ENCODE measurements at places on chromosomes 1 and 21.

DNA sequence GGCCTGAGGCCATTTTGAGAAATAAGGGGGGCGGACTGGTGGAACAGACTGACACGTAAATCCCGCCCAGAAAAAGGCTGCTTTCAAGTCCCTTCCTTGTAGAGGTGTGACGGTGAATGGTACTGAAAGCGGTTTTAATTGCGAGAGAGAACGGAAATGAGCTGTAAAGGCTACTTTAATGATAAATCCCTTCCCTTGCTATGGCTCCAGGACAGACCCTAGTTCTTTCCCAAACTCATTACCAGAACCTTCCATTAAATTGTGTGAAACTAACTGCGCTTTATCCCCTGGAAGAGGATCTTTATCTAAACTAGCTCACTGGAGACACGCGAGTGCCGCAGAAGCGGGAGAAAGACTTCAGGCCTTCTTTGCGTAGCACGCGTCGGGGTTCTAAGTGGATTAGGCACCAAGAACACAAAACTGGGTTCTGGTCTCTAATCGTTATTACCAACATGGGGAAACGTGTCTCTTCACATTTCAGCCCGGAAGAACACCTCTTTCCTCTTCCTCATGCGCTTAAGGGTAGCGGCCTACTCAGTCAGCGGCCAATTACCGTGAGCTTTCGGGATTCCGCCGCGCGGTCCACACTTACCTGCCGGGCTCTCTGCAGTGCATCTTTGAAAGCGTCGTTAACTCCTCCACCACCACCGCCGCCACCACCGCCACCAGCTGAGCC, 441 bp downstream of the FUBP1 start:
- DNase-seq: peak; percentile 97

DNA sequence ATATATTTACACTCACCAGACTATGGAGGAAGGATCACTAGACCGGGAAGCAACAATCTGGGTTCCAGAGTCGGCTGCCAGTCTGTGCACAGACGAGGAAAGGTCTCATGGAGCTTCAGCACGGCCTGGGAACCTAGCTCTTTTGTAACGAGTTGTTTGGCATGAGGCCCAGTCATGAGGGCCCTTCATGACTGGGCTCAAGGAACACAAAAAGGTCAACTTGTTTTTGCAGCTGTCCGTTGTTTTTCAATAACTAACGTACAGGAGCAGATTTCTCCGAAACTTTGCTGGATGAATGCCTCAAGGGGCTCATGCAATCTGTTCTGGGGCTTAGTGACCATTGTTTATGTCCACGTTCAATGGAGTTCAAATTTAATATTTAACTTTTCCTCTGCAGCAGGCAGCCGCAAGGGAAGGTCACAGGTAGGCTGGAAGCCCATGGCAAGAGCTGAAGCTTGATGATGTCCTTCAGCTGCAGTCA, 5.9 kb upstream of the STUM start:
- no peak for DNase-seq

DNA sequence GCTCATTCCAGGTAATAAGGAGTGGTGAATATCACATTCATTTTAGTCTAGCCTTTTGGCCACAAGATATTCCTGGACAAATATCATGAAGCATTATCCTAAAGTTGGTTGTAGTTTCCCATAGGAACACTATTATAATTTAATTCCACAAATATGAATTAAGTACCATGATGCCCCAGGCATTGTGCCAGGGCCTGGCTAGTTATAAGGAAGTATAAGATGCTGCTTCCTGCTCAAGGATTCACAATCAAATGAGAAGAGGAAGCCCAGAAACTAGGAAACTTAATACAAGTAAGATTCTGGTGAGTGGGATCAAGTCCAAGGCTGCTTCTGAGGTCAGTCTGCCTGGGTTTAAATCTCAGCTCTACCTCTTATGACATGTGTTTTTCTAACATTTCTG, 30.6 kb upstream of the ZP4 start:
- DNase-seq: no peak

DNA sequence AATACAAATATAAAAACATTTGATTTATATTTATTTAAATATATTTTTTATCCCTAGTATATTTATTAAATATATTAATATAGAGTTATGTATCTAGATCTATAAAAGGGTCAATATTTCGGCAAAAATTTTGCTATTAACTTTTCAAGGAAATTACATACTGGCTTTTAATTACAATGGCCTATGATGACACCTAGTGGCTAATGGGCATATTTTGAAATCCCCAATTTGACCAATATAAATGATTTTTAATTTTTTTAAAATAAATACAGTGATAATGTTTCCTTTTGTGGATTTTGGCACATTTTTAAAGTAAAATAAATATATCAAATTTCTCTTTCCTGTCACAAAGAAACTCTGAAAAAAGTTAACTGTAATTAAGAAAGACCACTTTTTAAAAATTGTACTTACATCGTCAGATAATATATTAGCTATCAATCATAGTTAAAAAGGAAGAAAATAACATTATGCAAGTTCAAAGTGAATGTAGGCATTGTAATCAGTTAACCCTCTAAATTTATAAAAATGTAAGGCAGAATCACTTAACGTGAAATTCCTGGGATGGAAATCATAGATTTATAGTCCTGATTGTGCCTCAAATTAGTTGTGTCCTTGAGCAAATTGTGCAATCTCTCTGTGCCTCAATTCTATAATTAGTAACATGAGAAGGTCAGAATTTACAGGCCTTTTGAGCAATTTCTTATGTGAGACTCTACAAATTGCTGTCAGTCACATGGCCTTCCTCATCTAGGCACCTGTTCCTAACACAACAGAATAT, 25.6 kb upstream of the RGS13 start:
- peak; percentile 47 for DNase-seq

DNA sequence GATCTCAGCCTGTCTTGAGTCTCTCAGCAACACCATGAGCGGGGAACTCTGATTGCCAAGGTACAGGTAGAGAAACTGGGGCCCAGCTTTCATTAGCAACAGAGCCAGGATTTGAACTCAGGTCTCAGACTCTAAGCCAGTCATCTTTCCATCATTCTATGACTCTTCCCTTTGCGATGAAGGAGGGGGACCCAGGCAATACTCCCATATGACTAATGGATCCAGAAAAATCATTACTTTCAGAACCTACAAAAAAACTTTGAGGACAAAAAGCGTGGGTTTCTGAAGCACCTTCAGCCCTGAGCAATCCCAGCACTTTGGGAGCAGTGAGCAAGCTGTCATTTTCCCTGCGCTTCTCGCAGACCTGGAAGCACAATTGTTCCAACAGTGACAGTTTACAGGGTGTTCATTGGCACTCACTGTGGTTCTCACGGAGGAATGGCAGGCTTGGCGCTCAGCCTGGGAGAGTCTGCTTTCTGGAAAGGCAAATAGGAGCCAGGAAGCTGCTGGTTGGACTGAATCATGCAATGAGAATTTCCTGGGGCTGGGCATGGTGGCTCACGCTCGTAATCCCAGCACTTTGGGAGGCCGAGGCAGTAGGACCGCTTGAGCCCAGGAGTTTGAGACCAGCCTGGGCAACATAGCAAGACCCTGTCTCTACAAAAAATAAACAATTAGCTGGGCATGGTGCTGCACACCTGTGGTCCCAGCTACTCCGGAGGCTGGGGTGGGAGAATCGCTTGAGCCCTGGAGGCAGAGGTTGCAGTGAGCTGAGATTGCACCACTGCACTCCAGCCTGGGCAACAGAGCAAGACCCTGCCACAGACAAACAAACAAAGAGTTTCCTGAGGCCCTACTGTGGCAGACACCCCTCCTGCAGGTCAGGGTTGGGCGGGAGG, 40.1 kb downstream of the SLC2A7 start:
- DNase-seq: no peak

DNA sequence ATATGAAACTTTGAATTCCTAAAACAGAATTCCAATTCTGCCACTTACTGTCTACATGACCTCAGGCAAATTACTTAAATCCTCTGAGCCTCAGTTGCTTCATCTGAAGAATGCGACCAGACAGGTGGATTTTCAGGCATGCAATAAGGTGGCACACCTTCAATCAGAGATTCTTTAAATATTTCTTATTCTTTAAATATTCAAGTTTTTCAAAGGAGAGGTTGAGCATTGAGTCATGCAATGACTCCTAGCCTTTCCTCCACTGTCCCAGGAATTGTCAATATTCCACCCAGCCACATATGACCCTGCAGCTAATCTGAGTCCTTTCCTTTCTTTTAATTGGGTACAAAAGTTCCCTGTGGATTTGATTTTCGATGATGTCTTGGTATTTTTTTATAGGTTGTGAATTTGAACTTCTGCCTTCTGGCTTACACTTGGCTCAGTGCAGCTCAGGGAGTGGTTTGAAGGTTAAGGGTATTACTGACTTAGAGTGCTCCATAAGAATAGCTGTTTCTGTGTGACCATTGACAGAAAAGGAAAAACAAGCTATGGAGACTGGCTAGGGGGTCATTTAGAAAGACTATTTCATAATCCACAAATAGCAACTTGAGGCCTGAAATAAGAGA, 52.2 kb upstream of the PRDX6 start:
- no peak for DNase-seq

DNA sequence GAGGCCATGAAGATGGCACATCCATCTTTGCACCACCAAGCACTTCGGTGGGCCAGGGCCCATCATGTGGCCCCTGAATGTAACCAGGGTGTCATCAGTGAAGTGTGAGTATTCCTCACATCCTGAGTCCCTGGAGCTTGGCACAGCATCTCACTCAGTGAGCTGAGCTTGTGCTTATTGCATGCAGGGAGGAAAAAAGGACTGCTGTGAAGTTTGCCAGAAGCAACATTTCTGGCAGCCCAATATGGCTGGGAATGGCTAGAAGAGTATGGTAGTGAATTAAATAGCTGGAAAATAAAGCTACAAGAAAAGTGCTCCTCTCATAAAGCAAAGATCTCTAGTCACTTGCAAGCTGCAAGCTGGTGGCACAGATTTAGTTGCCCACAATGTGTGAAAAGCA, 109.3 kb downstream of the TNFSF18 start:
- no peak for DNase-seq

DNA sequence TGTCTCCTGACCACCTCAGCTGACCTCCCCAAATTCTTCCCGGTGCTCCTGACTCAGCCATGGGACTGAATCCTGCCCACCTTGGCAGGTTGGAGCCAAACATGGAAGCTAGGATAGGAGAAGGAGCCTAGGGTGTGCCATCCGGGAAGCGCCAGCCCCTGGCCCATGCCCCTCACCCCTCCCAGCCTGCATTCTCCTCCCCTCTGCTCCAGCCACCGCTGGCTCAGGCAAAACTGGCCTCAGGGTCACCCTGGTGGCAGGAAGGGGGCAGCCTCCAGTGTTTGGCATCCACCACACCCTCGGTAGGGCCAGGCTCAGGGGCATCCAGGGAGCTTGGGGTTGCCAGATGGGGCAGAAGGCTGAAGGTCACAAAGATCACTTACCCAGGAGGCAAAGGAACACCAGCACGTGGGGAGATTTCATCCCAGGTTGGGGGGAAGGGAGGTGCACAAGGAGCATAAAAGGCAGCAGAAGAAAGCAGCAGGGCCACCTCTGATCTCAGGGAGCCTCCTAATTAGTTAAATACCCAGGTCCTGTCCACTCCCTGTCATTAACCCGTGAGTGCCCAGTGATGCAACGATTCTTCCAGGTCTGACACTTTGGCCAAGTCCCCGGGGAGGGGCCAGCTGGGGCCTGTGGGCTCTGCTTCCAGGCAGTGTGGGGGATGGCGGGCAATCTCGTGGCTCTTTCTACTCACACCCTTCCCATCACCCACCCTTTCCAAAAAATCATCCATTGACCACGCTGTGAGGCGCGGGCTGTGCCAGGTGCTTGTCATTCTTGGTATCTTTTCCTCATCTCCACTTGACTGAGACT, at the start of gene PLA2G2E:
Gene PLA2G2E, minus strand, starts transcription at position 481 of the 816 bp plus-strand sequence. Its CDS starts 58 bp downstream, at position 423.
- DNase-seq: no peak

DNA sequence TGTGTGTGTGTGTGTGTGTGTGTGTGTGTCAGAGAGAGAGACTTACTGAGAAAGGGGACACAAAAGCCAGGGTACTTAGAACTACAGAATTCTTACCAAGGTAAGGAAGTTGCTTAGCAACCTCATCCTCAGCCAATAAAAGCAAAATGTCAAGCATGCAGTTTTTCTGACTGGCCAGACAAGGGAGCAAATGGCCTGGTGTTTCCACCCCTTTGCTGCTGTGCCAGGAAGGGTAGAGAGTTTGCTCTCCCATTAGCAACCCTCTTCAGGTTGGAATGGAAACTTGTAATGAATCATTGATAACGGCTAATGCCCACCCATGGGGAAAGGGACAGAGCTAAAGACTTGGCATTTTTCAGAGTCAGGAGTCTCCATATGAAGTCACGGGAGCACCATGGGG, 10.6 kb downstream of the RXRG start:
- DNase-seq: no peak

DNA sequence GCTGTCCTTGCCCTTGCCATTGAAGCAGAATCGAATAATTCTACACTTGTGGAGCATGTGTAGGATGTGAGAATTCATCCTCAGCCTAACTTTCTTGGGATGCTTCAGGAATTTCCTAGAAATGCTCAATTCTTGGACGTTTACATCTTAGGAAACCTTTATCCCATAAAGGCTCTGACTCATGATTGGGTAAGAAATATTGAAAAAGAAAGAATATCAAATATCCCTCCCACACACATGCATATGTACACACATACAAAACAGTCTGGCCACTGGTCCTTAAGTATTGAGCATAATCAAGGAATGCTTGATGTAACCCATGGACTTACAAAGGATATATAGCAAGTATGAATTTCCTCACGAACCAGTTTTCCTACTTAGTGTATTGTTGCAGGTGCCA, 83.9 kb upstream of the IPO9 start:
- DNase-seq: no peak

DNA sequence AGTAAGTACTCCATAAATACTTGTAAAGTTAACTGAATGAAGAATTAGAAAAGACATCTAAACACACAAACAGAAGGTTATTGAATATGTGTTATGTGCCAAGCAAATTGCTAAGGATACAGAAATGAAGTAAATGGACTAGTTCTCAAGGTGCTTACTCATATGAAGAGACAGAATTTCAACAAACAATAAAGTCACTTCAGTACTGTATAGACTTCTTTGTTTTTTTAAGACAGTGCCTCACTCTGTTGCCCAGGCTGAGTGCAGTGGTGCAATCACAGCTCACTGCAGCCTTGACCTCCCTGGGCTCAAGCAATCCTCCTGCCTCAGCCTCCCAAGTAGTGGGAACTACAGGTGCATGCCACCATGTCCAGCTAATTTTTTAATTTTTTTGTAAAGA, 57.3 kb downstream of the SERBP1 start:
- DNase-seq: peak; percentile 23

- DNase-seq: no peak
Observed at GRCh38 chr1:25458541-25459298, 28.0 kb downstream of the MACO1 start.

DNA sequence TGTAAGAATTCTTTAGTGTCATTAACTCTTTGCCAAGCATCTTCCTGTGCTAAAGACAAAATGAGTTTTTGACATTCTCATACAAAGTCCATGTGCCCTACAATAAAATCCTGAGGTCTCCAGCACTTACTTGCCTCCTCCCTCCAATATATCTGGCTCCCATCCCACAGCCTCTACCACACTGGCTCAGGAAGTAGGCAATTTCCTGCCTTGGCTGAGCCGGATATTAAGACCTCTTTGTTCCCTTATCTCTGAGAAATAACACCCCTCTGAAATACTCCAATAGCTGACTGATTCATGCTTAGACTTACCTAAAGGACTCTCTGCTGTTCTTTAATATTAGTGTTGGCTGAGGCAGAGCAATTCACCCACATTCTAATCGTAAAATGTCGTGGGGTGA, 37.6 kb upstream of the GORAB start:
- DNase-seq: no peak

- no peak for DNase-seq
Observed at GRCh38 chr1:230725256-230726012, 11.5 kb upstream of the AGT start.
